ENCODE measurements at places on chromosomes 5 and 9.

GRCh38 chr9:119905724-119906123 is 536.5 kb upstream of the BRINP1 start:
- DNase-seq: no peak

DNA sequence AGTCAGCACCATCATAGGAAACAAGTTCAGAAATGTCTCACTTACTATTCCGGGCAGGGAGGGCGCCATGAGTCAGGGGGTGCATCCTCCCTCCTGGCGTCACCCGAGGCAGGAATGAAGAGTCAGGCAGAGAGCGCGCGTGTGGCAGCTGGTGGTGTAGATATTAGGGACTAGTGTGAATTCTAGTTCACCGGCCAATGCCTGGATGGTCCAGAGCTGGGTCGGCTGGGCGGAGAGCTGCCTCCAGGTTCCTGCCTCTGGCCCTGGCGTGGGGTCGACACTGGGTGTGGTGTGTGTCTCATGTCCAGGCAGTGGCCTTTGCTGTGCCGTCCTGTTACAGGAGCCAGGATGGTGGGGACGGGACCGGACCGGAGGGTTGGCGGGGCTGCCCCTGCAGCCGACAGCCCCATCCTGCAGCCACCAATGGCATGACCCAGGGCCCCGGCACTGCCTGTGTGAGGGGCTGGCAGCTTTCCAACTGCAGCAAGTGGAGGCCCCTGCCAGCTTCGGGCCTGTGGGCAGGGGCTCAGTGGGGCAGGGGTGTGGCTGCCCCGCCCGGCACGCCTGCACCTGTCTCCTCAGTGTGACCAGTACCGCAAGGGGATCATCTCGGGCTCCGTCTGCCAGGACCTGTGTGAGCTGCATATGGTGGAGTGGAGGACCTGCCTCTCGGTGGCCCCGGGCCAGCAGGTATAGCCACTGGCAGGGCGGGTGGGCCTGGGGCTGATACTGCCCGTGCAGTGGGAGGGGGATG is 9.1 kb downstream of the DIPK1B start:
- no peak for DNase-seq

DNA sequence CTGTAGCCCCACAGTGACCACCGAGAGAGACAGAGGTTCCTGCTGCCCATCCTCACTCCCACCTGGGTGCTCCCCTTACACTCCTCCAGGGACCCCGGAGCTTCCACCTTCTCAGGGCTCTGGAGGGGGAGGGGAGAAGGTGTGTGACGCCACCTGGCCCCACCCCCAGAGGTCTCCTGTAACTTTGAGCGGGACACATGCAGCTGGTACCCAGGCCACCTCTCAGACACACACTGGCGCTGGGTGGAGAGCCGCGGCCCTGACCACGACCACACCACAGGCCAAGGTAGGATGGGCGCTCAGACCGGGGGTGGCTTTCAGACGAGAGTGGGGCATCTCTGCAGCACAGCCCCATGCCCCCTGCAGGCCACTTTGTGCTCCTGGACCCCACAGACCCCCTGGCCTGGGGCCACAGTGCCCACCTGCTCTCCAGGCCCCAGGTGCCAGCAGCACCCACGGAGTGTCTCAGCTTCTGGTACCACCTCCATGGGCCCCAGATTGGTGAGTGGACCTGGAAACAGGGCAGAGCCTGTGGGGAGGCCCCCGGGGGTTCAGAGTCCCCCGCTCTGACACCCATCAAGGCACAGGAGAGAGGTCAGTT is 4.5 kb downstream of the MAMDC4 start:
- DNase-seq: no peak

DNA sequence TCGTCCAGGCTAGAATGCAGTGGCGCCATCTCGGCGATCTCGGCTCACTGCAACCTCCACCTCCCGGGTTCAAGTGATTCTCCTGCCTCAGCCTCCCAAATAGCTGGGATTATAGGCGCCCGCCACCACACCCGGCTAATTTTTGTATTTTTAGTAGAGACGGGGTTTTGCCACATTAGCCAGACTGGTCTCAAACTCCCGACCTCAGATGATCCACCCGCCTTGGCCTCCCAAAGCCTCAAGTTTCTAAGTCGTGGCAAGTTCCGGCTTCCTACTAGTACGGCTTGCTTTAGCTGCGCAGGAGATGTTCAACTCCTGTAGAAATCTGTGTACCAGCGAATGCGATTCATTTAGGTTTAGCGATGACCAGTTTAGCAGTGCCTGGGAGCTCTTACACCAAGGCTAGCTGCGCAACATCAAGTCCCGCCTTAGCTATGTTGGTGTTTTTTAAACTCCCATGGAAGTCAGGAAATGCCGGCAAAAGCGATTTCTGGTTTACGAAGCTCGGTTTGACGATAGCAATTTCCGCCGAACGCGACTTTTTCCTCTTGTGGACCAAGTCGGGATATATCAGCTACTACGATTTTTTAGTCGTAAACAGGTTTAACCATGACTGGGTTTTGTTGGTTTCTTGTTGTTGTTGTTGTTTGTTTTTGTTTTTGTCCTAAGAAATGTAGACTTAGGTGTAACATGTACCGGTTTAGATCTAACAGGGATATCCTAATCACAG is 46.4 kb downstream of the ANXA2R start:
- no peak for DNase-seq

DNA sequence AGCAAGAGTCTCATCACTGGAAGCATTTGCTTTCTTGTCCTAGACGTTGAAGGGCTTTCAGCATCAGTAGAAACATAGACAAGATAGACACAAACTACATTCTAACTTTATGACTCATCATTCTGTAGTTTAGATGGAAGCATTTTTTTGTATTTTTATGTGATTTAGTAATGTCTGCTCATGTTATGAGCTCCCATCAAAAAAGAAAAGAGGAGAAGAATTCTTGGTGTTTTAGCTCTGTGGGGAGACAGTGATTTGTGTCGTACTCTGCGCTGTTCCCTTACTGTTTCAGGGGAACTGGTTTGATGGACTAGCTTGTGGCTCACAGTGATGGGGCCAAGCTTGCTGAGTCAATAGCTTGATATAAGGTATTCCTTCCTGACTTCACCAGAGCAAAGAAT is 159.2 kb upstream of the WWC1 start:
- DNase-seq: no peak

DNA sequence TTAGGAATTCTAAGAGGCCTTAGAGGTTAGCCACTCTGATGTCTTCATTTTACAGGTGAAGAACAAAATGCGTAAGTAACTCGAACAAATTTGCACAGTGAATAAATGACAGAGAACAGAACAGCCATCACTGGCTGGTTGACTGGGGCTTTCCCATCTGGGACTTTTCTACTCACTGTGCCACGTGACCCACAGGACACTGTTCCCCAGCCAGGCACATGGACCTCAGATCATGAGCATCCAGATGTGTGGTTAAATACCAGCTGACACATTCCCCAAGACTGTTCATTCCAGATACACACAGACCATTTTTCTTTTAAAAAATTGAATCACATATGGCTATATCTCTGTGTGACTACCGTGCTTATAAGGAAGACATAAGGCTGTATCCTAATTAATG is 25.8 kb upstream of the MED10 start:
- no peak for DNase-seq

DNA sequence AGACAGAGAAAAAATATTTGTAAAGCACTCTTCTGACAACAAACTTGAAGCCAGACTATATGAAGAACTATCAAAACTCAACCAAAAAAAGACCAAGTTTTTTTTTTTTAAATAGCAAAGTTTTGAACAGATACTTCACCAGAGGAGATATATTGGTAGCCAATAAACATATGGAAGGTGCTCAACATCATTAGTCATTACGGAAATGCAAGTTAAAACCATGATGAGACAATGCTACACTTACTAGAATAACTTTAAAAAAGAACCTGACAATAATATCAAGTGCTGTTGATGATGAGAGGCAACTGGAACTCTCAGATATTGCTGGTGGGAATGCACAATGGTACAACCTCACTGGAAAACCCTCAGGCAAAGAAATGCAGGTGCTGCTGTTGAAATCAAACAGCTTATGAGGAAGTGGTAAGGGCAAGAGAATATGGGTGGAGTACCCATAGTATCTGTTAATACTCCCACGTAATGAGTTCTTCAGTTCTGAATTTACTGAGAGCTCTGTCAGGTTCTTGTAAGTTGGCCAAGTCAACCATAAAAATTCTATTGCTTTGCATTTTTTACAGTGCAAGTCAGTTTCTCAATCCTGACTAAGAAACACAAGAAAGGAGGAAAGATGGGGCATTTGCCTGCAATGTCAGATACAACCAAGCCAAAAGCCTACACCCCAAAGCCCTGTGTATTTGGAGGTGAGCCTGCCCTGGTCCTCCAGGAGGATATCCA is 87.3 kb upstream of the GNAQ start:
- no peak for DNase-seq

GRCh38 chr5:33381243-33381642 is 59.5 kb upstream of the TARS1 start:
- DNase-seq: no peak

DNA sequence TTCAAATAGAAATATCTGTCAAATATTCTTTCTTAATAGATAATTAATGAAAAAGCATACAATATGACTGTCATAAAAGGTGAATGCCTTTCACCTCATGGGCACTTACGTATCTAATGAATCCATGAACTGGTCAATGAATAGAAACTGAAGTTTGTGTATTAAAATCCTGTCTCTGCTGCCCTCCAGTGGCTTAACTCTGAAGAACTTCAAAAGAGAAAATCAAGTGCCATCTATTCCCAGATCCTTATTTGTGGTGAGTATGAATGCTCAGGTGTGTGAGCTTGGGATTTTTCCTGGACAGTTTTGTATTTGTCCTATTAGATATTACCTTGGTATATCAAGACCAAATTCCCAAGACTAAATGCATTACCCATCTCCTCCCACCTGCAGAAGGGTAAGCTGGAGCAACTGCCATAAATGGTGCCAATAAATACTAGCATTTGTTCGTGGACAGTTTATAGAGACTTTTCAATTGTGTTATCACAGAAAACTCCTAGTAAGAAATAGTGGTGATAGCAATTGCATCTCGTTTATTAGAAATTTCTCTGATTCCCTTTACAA is 44.0 kb upstream of the SVEP1 start:
- DNase-seq: no peak

DNA sequence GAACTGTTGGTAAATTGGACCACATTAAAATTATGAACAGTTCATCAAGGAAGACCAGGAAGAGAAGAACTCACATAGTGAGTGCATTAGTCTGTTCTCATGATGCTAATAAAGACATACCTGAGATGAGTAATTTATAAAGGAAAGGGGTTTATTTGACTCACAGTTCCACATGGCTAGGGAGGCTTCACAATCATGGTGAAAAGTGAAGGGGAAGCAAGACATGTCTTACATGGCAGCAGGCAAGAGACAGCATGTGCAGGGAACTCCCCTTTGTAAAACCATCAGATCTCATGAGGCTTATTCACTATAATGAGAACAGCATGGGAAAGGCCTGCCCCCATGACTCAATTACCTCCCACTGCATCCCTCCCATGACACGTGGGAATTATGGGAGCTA is 135.9 kb upstream of the MAN2A1 start:
- DNase-seq: no peak

DNA sequence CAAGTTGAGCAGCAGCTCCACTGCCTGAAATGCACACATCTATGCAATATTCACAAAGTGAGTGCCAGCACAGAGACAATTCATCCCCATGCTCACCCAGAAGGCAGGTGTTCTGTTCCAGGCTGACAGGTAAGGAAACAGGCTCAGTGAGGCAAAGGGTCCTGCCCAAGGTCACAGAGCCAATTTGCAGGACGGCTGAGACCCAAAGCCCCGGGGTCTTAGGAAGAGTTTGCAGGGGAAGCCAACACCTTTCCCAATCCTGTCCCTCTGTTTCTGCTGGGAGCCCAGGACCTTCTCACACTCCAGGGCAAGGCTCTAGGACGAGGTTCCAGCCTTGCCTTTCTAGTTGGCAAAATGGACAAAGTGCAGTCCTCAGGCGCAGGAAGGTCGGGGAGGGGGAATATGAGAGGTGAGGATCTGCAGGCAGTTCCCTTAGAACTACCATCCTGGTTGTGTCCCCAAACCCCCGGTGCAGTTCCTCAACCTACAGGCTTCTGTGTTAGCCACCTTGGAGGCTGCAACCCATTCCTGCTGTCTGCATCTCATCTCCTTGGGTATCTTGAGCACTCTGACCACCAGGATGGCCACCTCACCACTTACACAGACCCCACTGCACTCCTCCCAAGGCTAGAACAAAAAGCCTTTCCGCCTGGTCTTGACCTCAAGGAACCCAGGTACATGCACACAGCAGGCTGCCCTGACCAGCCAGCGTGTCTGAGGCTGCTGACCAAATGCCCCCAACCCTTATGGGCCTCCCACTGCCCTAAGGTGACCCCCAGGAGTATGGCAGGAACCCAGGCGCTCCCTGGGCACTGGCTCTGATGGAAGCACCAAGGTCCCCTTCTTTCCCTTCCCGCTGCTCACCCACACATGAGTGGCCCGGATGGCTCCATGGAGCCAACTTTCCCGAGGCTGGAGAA is 1.9 kb upstream of the BRD3 start:
- no peak for DNase-seq

DNA sequence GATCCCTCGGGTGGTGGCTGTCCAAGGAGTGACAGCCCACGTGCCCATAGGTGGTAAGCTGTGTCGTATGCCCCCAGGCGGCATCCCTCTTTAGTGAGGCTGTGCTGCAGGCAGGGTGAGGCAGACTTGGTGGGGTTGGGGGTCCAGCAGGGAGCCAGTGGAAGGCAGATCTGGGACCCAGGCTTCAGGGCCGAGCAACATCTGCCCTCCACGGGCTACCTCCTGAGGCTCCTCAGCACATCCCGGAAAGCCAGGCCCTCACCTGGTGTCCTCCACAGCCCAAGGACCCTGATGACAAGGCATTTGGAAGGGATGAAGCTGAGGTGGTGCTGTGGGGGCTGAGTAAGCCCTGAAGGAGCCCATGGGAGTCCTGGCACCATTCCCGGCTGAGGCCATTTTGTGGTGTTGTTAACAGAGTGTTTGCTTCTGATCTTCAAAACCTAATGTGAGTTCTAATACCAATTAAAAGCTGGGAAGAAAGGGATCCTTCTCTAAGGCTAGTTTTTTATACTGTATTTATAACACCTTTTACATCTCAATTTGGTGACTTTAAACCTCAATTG is 295.8 kb upstream of the IRX2 start:
- DNase-seq: no peak

DNA sequence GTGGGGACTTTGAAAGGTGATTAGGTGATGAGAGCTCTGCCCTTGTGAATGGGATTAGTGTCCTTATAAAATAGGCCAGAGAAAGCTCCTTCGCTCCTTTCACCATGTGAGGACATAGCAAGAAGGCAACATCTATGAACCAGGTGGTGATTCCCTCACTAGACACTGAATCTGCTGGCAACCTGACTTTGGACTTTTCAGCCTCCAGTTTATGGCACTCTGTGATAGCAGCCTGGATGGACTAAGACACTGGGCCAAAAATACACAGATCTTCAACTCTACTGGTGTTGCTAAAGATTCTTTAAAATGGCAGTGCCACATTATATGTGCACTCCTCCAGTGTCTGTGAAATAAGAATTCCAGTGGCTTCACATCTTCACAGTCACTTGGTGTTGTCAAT is 41.2 kb upstream of the COL15A1 start:
- no peak for DNase-seq

GRCh38 chr5:74433255-74433895 is 207.2 kb downstream of the ENC1 start:
- no peak for DNase-seq

Data from stimulated activated CD8-positive, alpha-beta memory T cell treated with anti-CD3 and anti-CD28 coated beads, Interleukin-4, amount 100 ng/mL, for 1 hour (primary cell).